D721Med (cell line): ENCODE measurements at places on chromosomes 4 and X.

- DNase-seq = no peak
Measured at GRCh38 chr4:74451214-74451661, 6.3 kb downstream of the AREG start.

DNA sequence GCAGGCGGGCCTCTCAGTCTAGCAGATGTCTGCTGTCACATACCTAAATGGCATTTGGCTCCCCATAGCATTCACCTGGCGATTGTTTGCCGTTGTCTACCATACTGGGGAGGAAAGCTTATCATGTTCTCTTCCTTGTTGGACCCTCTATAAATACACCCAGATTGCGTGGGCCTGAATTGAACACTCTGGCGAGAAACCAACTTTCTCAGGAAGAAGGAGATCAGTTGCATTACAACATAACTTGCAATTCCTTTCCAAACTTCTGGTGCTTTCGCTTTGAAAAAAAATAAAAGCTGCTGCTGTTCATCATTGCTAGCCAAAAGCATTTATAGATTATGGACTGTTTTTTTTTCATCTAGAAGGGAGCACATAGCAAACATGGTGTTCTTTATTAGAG, 230.0 kb upstream of the GPC4 start:
- DNase-seq = no peak

DNA sequence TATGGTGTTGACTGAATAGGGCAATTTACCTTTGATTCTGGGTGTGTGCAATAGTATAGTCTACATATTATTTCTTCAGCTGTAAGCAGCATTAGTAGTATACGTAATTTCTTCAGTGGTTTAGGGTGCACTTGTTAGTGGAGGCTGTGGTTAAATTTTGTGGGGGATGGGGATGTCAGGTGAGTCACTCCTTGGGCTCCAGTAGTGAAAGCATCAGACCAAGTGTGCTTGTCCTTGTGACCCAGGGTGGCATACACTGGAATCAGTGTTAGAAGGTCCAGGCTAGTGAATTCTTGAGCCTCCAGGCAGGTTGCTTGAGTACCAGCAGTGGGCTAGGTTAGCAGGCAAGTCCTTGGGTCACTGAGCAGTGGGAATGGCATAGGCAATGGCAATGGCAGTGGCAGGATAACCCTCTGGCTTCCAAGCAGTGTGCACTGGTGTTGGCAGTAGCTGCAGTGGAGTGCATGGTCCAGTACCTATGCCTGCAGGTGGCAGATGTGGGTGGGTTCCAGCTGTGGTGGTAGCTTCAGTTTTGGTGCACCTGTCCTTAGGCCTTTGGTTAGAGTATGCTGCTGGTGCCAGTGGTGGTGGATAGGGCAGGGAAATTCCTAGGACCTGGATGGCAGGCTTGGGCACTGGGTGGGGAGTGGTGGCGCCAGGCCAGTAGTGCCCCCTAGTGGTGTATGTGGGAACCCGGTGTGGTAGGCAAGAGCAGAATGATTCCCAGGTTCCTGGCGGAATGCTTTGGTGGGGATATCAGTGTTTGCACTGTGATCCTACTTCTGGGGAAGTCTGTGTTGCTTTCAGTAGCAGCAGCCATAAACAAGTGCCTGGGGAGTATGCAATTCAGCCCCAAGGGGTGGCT, 531.0 kb downstream of the SMARCA1 start:
- no peak for DNase-seq

- DNase-seq = no peak
Measured at GRCh38 chr4:145904413-145905177, 34.0 kb downstream of the ZNF827 start.

DNA sequence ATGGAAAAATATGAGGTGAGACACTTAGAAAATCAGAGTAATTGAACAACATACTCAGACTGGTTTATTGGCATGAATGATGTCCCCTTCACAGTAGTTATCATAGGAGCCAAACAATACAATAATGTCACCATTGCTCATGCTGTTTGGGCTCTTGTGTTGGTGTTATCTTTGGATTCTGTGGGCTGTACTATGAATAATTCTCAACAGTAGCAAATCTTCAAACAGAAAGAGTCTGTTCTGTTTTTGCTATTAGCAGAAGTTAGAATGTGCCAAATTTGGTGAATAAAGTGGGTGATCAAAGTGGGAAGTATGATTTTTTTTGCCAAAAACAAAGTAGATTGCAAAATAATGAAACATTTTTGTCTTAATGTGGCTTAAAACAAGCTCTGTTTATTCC, 58.3 kb downstream of the GRID2 start:
- no peak for DNase-seq

DNA sequence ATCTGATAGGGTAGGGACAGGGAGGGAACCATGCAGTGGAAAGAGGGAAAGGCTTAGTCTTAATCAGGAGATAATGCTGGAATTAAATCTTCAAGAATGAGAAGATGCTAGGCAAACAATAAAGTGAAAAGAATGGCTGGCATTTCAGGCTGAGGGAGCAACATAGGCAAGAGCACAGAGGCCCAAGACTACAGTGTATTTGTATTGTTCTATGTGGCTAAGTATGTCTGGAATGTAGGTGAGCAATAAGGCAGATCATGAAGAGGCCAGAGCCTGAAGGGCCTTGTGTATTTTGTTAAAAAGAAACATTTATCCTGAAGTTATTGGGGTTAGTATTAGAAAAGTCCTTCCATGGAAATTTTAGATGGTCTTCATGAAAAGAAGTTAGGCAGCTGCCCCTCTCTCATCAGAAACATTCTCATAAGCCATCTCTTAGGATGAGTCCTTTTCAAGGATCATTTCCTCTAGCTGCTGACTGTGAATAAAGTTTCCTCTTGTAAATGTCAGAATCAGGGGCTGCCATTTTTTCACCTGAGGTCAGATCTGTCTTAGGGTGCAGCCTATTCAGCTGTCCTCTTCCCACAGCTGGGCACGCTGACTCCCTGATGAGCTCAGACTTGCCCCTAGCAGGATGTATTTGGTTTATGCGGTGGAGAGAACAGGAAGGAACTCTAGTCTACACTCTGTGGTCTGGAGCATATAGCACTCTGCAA, 46.3 kb downstream of the ATP10D start:
- DNase-seq = no peak

DNA sequence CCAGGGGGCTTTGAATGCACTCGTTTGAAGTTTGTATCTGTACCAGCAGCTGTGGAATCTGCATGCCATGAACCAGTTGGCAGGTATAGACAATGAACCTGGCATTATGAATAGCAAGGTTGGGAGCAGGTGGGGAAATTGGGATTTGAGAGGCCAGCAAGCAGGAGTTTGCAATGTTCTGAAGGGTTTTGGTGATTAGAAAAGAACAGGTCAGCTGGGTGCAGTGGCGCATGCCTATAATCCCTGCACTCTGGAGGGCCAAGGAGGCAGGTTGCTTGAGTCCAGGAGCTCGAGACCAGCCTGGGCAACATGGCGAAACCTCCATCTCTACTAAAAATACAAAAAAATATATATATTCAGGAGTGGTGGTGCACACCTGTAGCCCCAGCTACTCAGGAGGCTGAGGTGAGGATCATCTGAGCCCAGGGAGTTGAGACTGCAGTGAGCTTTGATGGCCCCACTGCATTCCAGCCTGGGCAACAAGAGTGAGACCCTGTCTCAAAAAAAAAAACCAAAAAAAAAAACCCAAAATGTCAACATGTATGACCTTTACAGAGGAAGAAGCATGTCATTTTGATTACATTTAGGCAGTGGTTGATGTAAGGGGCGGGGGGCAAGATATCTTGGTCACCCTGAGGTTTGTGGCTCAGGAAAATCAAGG, 63.9 kb downstream of the TSC22D3 start:
- DNase-seq = no peak

DNA sequence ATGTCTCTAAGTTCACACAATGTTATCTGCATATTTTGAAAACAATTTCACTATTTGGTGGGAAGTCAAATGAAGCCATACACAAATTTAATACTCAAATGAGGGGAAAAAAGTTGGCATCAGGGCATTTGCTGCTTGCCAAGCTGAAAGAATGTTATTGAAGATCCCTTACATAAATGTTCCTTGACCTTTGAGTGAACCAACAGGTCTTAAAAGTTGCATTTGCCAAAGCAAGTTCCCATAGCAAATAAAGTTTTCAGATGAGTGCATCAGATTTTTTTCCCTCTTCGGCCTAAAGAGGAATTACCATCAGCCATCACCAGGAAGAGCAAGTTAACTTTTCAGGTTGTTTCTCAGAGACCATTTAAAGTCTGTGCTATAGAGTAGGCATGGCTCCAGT, 115.9 kb downstream of the COX18 start:
- DNase-seq = no peak

GRCh38 chr4:89773805-89774204, 63.2 kb downstream of the SNCA start:
- no peak for DNase-seq

GRCh38 chrX:132631579-132632232, 142.9 kb upstream of the MBNL3 start:
- DNase-seq = no peak

GRCh38 chr4:46450556-46450955, 60.6 kb upstream of the GABRA2 start:
- DNase-seq = no peak

DNA sequence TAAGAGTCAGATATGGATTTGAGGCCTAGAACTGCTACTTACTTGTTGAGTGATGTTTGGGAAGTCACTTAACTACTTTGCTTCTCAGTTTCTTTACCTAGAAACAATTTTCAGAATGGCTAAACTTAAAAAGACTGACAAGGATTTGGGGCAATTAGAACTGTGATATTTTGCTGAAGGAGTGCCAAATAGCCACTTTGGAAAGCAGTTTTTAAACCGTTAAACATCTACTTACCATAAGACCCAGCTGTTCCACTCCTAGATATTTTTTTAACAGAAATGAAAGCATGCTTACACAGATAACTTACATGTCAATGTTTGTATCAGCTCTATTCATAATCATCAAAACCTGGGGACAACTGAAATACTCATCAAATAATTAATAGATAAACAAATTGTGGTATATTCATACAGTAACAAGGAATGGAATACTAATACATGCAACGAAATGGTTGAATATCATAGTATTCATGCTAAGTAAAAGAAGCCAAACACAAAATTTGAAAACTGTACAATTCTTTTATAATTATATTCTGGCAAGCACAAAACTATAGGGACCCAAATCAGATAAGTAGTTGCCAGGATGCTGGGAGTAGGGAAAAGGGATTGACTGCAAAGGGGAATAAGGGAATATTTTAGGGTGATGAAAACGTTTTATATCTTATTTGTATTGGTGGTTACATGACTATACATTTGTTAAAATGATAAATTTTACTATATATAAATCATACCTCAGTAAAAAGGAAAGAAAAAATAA, 24.0 kb downstream of the RPA4 start:
- no peak for DNase-seq

- DNase-seq = no peak
Measured at GRCh38 chrX:127708155-127708554, 344.0 kb downstream of the ACTRT1 start.

- DNase-seq = no peak
Measured at GRCh38 chr4:137543198-137543597, 10.9 kb upstream of the PCDH18 start.

DNA sequence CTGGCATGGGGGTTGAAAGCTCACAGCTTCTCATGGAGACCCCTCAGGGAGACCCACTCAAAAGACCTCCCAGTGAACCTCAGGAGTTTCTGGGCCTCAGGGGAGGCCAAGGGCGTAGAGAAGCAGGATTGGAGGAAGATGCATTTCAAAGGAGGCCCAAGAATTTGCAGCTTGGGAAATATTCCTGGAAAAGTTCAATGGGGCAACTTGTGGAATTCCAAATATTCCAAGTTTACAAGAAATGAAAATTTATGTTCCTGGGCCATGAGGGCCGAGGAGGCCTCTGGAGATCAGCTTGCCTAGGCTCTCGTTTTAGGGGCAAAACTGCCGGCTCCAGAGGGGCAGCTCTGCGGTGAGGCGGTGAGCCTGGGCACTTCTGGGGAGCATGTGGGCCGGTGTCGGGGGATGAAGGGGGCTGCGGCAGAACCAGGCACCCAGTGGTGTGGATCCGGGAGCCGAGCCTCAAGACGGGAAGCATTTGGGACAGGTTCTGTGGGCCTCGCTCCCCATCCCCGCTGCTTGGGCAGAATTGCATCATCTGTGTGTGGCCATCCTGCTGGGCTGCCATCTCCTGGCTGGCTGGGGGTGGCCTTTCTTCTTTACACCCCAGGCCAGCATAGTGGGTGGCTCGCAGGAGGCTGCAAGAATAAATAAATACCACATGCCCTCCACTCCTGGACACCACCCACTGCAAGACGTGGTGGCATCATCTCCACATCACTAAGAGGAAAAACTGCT, 54.6 kb upstream of the GPR78 start:
- no peak for DNase-seq

- no peak for DNase-seq
Measured at GRCh38 chrX:9102956-9103355, 69.0 kb upstream of the FAM9B start.

DNA sequence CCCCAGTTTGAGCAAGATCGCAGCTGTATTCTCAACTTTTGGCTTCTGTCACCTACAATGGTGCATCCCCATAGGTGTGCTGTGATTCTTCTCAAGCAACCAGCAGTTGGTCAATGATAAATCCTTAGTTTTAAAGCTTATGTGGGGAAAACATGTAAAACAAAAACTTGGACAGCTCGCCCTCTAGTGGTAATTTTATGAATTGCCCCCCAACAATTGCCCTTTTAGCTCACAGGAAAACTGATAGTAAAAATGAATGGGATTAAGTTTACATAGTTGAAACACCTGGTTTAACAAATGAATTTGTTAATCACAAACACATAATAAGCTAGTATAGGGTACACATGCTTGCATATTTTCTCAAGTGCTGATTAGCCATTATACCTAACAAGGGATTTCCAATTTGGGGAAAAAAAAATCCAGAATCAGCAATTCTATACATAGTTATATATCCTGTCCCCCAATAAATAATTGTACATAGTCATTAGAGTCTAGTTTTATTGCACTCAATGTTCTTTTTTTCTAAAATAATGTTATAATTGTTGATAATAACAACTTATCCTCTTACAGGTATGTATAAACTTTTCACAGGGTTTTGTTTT, 30.1 kb downstream of the TEX13A start:
- no peak for DNase-seq

GRCh38 chrX:39890807-39891206, 207.0 kb downstream of the BCOR start:
- no peak for DNase-seq

DNA sequence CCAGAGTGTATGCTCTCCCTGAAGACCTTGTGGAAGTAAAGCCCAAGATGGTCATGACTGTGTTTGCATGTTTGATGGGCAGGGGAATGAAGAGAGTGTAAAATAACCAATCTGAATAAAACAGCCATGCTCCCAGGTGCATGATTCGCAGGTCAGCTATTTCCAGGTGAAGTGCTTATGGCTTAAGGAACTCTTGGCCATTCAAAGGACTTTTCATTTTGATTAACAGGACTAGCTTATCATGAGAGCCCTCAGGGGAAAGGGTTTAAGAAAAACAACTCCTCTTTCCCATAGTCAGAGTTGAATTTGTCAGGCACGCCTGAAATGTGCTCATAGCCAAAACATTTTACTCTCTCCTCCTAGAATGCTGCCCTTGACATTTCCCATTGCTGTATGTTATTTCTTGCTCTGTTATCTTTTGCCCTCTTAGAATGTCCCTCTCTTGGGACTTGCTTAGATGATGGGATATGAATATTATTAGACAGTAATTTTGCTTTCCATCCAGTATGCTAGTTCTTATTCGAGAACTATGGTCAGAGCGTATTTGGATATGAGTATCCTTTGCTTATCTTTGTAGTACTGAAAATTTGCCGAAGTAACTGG, 88.6 kb downstream of the PLS3 start:
- DNase-seq = no peak

- no peak for DNase-seq
Measured at GRCh38 chr4:147309434-147309833, 171.5 kb upstream of the EDNRA start.
